ENCODE measurements at places on chromosomes 3 and 15. TPM values are rescaled to one million over a fixed set of nuclear protein-coding genes. Genes with fewer than 3 reads are reported as not detected.

Gene SV2B
- polyA plus RNA-seq, result 0.29 TPM

Gene GPR149
- polyA plus RNA-seq, result not detected

Gene COL8A1
- 8.3 TPM for polyA plus RNA-seq

Gene GOLGA8M
- 1.4 TPM for polyA plus RNA-seq

DNA sequence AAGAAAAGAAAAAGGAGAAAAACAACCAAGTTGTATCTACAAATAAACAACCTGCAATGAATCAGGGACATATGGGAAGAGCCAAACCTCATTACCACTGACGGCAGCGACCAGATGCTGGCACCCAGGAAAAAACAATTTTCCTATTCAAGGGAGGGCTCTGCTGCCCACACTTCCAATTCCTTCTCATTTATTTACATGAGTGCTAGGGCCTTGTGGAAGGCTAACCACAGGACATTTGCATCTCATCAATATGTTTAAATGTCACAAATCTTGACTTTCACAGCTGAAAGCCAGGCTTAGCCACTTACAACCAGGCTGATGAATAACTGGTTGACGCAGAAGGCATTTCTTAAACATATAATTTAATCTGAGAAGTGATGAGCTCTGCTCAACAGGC is 36.0 kb downstream of the RFTN1 start:
- DNase-seq, result no peak

GRCh38 chr3:140247775-140248174 is 312.8 kb downstream of the CLSTN2 start:
- no peak for DNase-seq

Gene BCHE
- polyA plus RNA-seq, result 1.8 TPM

DNA sequence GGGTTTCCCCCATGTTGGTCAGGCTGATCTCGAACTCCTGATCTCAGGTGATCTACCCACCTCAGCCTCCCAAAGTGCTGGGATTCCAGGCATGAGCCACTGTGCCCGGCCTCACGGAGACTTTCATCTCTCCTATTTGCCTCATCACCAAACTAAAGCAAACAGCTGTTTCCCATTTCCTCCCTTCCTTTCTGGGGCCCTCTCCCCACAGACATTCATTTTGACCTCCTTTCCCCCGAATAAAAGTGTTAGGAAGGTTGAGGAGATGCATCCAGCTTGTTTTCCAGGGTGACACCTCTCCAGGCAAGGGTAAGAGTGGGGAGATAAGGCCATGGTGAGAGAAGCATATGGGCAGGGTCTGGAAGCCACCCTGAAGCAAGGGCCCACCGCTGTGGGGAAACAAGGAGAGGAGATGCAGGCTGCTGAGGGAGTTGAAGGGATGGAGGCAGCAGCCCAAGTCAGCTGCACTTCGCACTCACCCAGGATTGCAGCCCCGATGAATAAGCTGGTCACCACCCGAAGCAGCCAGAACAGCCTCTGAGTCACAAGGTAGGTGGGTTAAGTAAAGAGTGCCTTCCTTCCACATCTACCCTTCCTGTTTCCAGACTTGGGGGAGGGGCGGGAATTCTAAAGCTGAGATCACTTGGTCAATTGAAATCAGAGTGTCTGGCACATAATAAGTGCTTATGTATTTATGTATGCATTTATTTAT is 7.7 kb downstream of the DUOXA2 start:
- DNase-seq, result no peak

Gene EFCC1
- polyA plus RNA-seq, result 1.4 TPM

Gene SAXO2
- 0.80 TPM for polyA plus RNA-seq

DNA sequence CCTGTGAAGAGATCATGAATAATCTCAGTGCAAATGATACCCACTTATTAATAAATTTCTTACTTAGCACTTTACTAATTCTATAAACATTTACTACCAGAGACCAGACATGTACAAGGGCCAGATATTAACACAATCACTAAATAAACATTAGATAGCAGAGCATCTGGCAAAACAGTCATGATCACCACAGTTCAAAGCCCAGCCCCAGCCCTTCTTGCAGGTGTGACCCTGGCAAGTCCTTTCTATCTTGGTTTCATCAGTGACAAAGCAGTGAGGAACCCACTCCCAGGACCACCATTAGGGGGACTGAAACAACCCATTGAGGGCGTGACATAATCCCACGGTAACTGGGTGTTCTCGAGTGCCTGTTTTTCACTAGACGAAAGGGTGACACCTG is 11.6 kb downstream of the ZXDC start:
- no peak for DNase-seq

DNA sequence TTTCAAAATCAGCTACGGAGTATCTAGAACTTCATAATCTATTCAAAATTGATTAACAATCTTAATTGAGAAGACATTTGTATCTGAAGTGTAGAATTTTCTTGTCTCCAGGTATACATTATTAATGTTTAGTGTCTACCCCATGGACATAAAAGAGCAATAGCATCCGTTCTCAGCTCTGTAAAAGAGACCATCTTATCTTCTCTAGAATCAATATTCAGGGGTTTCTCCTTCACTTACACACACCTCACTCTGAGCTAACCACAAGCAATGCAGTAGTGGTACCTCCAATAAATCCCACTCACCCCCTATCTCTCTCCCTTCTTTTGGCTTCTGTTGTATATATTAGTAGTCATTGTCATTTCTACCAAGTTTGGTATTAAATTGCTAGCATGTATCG is 16.2 kb downstream of the MBNL1 start:
- DNase-seq, result no peak

Gene PPCDC
- 9.9 TPM for polyA plus RNA-seq

- no peak for DNase-seq
These were observed 62.7 kb downstream of the CPNE4 start for GRCh38 chr3:131972091-131972490.

DNA sequence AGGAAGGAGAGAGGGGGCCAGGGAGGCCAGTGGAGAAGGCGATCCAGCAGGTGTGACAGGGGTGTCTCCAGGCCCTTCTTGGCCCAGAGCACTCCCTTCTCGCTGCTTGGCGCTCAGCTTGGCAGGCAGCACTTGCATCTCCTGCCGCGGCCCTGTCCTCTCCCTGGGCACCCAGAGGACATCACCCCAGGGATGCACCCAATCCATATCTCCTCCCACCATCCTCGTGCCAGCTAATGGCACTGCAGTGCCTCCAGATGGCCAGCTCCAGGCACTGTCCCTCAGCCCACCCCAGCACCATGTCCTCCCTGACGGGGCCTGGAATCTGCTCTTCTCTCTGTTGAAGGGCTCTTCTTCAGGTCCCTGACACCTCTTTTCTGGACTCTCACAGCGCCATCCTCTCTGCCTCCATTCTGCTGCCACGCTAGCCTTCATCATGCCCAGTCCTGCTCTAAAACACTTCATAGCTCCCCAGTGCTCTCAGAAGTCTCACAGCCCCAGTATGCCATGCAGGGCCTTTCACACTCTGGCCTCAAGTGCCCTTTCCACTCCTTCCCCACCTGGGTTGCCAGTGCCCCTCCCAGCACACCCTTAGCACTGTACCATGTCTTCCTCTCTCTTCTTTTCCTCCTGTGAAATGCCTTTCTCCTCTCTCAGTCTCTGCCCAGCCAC is 106.8 kb upstream of the SLC6A11 start:
- DNase-seq, result no peak

- DNase-seq, result no peak
These were observed 667.1 kb upstream of the NR2F2 start for GRCh38 chr15:95663156-95664100.

Gene HTD2
- polyA plus RNA-seq, result 9.0 TPM

DNA sequence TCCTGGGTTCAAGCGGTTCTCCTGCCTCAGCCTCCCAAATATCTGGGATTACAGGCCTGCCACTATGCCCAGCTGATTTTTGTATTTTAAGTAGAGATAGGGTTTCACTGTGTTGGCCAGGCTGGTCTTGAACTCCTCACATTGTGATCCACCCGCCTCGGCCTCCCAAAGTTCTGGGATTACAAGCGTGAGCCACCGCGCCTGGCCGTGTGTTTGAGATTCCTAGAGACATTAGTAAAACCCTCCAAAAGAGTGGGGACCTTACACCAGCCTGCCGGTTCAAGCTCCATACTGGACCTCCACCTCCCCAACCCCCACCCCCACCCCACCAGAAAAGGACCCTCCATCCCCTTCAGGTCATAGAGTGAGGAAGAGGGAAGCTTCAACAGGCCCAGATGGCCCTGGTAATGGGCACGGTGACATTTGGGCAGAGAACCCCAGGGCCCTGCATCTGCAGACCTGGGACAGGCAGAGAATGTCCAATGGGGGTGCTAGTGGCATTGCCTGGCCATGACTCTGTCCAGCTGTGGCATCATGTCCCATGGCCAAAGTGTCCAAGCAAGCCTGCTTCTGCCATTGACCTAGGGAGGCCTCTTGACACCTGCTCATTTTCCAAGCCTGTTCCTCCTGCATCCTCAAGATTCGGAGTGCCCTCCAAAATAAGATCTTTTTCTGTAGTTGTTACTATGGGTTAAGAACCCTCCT is 108.9 kb upstream of the KLF13 start:
- no peak for DNase-seq

DNA sequence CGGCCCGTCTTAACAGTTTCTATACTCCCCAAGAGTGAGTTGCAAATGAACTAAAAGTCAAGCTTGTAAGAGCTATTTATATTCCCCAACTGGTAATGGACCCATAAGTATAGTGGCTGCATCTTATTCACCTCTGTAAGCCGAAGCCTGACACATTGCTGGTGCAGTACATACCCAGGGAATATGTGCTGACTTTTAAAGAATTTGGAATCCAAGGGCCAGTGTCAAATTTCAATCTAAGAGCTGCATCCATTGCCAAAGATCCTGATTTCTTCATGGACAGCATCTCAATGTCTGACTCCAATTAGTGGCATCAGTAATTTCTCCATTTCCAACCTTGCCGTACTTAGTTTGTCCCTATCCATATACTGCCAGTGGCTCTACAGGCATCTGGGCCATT is 42.0 kb downstream of the FRMD4B start:
- no peak for DNase-seq

- DNase-seq, result no peak
These were observed 42.7 kb downstream of the MAP6D1 start for GRCh38 chr3:183782576-183783276.

- DNase-seq, result no peak
These were observed 136.7 kb upstream of the ADAMTS9 start for GRCh38 chr3:64824394-64824909.

- DNase-seq, result no peak
These were observed 6.4 kb upstream of the NFKBIZ start for GRCh38 chr3:101842935-101843330.

DNA sequence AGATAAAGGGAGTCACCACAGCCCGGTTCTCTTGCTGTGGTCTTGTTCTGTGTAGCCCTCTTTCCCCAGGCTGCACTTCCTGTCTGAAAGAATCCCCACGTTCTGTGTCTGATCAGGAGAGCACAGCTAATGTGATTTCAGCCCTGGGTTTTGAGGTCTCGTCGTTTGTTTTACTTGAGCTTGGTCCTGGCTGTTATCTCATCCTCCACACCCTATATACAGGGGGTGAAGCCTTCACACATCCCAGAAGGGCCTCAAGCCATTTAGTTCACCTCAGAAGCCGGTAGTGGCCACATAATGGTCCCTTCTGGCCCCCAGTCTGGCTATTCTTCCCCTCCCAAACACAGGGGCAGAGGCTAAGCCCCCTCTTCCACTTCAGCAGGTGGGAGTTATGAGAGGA is 115.6 kb downstream of the PDE8A start:
- DNase-seq, result no peak

DNA sequence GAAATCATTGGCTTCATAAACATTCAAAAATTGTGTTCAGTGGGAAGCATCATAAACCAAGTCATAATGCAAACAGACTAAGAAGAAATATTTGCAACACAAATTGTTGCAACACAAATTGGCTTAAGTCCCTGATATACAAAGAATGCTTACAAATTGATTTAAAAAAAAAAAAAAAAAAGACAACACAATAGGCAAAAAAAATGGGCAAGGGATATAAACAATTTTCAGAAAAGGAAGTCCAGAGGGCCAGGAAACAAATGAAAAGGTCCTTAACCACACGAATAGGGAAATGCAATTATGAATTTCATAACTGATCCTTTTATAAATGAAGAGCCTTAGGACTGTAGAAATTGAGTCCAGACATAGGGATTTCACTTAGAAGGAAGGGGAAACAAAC is 98.9 kb downstream of the LRRK1 start:
- no peak for DNase-seq

DNA sequence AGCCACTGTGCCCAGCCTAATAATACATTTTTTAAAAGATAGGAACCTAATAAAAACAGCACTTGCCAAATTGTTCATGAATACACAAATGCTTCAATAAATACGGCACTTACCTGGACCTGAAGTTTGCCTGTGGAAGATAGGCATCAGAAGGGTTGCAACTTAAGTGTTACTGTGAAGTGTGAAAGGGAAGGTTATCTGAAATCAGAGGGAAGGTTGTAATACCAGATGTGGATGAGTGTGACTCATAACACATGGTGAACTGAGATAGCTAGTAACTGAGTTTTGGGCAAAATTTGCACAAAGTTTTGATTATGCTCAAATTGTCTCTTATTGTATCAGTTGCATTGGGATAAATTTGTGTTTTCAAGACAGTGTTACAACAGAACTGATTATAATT is 68.0 kb downstream of the ATP11B start:
- DNase-seq, result no peak

All from heart right ventricle (tissue), 16 donors.